ENCODE measurements at places on chromosomes 16 and 17. TPM values are rescaled to one million over a fixed set of nuclear protein-coding genes. Genes with fewer than 3 reads are reported as not detected.

KCNJ12 gene
- total RNA-seq: 5.6 TPM

CACNA1G gene
- 2.5 TPM for total RNA-seq

SLFN12L gene
- total RNA-seq: 0.76 TPM

TLK2 gene
- 26.3 TPM for total RNA-seq

ZNF768 gene
- 33.7 TPM for total RNA-seq

PPL gene
- total RNA-seq: 304 TPM

YWHAE gene
- total RNA-seq: 467 TPM

PRR35 gene
- not detected for total RNA-seq

CD300E gene
- not detected for total RNA-seq

REXO5 gene
- 4.1 TPM for total RNA-seq

MAF gene
- total RNA-seq: 83.6 TPM

CEP112 gene
- 3.5 TPM for total RNA-seq

NPIPA5 gene
- 21.6 TPM for total RNA-seq
